ENCODE measurements at places on chromosomes 1 and 21.
A peak's percentile ranks its signal among the peaks of the same experiment; 100 is the strongest.

GRCh38 chr21:31158789-31159581 is 120.7 kb upstream of the KRTAP19-8 start:
- DNase-seq: peak; percentile 50

DNA sequence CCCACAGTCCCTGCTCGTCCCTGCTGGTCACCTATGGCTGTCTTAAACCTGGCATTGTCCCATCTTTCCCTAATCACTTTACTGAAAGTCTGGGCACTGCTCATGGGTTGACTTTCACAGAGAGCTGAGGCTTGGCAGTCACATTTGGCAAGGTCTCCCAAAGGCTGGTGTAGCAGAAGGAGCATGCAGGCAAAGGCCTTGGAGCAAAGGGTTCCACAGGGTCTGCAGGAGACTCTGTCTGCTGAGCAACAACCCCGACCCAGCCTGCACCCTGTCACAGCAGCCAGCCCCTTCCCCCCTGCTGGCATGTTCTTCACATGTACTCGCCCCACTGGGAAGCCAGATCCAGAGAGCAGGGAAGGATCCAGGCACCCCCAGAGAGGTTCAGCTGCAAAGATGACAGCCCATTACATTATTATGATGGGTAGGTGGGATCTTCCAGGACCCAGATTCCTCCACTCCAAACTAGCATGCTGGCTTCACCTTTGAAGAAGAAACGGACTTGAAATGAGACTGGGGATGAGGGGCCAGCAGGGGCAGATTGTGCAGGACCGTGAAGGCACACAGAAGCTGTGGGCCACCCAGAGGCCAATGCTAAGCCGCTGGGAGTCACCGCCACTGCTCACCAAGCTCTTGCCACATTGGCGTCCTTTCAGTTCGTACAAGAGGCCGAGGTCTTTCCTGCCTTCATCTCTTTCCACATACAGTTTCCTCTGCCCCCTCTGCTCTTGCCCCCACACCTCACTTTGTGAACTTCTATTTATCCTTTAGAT is 14.2 kb upstream of the TMEM125 start:
- no peak for DNase-seq

GRCh38 chr1:80837066-80837465 is 963.7 kb upstream of the ADGRL2 start:
- DNase-seq: no peak

DNA sequence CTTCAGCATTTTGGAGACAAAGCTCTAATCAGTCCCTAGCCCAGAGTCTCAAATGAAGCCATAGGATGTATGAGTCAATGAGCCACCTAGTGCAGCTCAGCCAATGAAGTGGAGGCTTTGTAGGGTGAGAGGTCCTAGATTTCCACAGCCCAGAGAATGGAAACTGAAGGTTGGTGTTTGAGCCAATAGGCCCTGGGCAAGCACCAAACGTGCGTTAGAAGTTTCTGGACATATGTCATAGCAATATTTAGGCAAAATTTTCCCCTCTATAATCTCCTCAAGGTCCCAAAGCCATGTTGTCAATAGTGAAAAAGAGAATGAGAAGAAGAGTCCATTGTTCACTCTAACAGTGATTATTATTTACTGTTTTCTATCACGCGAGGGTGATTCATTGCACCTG is 361.3 kb downstream of the PLPP3 start:
- DNase-seq: no peak

DNA sequence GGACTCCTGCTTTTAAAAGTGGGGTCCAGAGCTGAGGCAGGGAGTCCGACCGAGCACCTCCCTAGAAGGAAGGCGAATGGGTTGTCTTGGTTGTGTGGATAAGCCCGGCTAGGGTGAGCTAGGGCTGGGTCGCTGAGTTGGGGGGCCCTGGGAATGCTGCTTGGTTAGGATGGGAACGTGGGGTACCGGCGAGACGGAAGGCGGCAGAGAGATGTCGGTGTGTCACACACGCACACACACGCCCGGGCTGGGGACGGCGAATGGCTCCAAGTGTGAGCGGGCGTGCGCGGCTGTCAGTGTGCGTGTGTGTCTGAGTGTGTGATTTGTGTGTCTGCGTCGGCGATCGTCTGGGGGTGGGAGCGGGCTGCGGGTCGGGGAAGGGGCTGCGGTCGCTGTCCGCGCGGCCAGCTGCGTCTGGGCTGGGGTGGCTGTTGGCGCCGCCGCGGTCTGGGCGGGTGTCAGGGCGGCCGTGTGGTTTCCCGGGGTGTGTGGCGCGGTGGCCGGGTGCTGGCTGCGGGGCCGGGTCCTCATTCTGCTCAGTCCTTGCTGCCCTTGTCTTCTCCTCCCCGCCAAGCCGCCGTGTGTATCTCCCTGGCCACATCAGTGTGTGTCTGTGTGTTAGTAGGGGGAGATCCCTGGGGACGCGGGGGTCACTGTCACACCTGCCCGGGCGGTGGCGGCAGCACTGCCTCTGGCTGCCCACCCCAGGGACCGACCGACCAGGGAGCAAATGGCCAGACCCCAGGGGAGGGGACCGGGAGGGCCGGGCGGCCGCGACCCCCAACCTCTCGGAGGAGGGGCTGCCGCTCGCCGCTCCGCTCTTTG is 1.1 kb downstream of the EFNA3 start:
- no peak for DNase-seq

DNA sequence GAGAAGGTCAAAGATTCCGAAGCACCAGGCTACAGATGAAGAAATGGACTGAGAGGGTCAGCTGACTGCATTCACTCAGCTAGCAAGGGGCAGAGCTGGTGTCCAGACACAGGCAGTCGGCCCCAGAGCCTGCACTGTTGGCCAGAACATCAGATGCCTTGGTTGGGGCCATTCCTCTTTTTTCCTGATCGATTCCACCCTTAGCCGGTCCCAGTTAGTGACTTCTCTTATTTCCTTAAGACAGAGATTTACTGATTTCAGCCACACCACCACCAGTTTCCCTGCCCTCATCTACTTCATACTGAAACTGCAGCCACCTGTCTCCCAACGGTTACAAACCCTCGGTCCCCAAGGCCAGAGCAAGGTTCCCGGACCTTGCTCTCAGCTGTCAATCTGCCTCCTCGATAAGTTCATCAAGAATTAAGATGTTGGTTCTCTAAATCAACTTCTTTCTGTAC is 11.5 kb downstream of the CD58 start:
- no peak for DNase-seq

- no peak for DNase-seq
Observed at GRCh38 chr1:198258491-198258890, 101.7 kb downstream of the NEK7 start.

DNA sequence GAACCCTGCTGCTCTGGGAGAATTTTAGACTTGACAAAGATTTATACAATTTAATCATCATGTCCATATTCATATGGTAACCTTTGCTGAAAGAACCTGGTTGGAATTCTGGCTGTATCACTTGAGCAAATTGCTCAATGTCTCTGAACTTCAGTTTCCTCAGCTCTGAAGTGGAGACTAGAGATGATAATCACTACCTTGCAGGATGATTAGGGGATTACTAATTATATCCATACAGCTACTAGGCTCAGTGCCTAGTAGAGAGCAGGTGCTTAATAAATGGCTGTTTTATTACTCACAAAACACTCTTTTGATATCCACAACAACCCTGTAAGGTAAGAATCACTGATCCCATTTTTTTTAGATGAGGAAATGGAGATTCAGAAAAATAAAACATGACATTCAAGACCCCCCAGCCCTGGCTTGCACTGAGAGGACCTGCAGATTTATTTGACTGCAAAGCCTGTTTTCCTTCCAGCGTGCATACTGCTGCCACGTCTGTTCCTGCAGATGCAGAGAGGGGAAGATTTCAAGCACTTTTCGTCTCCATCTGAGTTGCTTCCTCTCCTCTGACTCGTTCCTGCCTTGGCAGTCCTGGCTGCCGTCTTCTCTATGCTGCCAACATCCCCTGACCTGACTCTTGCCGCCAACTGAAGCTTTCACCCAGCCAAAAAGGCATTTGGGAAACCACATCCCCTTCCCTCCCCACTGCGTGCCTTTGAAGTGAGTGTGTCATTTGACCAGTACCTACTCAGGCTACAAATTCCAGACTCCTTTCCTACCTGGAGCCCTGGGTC is 203.0 kb downstream of the PLPP3 start:
- DNase-seq: no peak

- DNase-seq: no peak
Observed at GRCh38 chr1:109485001-109485400, 1.3 kb downstream of the ATXN7L2 start.

GRCh38 chr1:64471218-64472039 is 1.5 kb downstream of the CACHD1 start:
- no peak for DNase-seq

DNA sequence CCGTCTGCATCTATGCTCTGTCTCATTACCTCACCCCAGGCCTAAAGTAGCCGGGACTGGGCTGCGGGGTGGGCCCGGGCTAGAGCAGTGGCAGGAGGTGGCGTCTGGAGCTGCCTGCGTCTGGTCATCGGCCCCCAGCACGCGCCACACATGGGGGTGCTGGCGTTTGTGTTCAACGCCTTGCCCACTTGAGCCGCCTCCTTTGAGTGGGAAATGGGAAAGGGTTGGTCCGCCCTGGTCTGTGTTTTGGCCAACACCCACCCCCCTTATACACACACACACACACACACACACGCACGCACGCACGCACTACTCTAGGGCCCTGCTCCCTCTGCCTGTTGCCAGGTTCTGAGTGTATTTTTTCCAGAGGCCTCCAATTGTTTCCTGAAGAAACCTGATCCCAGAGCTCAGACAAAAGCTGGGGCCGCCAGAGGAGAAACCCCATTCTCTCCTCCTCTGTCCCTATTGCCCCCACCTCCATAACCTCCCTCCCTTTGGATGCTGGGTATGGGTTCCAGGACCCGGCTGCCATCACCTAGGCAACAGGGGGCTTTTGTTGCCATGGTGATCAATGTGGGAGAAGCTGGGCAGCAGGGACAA is 10.1 kb downstream of the VANGL2 start:
- DNase-seq: no peak

- DNase-seq: no peak
Observed at GRCh38 chr21:15250384-15250783, 185.6 kb upstream of the NRIP1 start.

DNA sequence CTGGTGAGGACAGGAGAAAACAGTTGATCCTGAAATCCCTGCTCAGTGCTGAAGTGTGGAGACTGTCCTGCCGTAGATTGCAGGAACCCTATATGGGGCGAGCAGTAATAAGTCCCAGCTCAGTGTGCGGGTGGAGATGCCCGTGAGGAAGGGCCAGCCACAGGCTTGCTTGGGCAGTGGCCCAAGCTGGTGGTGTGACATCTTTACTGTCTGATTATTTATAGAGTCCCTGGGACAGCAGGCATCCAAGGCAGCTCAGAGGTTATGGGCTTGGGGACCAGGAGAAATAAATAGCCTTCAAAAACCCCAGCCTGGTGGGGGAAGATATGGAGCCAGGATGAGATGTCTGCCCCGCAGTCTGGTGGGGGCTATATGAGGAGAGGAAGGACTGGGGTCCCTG is 170.7 kb upstream of the POU3F1 start:
- no peak for DNase-seq

DNA sequence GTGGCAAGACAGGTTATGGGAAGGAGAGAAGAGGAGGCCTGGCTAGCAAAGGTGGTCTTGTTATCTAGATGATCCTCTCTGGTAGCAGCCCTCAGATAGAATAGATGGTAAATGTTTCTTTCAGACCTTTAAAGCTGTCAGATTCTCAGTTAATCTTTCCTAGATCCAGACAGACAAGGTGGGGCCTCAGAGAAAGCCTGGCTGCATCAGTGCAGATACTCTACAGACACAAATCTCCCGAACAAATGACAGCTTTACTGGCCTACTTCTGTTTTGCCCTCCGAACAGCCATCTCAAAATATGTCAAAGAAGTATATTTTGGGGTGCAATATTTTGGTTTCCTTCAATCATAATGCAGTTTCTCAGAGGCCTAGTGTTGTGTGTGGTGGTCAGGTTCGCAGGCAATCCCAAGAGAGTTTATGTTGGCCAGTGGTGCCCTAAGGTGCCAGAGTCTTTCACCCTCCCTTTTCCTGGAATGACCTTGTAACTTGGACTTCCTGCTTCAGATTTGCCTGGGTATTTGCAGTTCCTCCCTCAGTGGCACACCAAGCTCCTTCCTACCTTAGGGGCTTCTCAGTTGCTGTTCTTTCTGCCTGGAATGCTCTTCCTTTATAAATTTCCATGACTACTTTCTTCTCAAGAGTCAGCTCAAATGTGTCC is 7.0 kb downstream of the LRRC8B start:
- no peak for DNase-seq

DNA sequence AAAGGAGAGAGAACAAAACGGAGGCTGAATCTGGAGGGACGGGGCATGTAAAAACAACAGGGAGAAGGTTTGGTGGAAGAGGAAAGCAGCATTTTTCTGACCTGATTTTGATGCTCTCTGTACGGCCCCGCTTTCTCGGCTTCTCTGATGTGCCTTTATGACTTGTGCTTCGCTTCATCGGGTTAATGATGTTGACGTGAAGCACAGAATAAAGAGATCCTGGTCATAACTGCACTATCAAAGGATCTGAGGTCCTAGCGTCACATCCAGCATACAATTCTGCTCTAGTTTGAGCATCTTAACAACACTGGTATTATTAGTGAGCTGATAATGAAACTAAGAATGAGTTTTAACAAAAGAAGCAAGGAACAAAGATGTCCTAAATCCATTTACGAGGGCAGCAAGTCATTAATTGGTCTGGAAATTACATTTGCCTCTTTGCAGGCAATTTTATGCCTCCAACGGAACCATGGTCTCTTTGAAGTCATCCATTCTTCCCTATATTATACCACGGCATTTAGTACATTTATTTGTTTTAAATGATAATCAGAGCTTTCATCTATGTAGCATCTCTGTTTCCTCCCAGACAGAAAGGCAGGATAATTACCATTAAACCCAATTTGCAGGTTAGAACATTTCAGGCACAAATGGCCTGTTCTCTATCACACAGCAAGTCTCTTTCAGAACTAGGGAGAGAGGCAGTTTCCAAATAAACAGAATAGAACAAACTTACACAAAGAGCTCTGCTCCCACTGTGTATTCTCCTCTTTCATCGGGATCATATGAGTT is 45.3 kb upstream of the B3GALNT2 start:
- no peak for DNase-seq

- no peak for DNase-seq
Observed at GRCh38 chr1:67308136-67308535, 463 bp downstream of the IL12RB2 start.

GRCh38 chr1:14750490-14750889 is 152.0 kb downstream of the KAZN start:
- no peak for DNase-seq

DNA sequence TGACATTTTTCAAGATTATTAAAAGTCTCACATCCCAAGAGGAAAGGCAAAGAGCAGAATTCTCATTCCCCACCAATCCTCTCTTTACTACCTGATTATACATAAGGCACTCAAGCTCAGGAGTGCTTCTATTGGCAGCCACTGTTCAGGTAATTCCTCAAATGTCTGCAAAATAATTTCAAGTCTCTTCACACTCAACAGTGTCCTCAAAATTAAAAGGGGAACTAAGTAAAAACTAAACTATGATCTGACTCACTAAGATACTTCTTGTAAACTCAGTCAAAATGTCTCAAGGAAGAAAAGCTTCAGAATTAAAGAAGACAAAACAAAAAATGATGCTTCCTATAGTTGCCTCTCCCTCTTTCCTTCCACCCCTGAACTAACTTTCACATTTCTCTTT is 135.6 kb downstream of the GPATCH2 start:
- DNase-seq: no peak

Data from CD4-positive, alpha-beta T cell treated with Interleukin-6 at 100 ng/mL for 8 hours (primary cell).